ENCODE measurements at places on chromosomes 2 and 18.

GRCh38 chr2:181846399-181847197, 44.9 kb upstream of the ITPRID2 start:
- DNase-seq, result no peak

DNA sequence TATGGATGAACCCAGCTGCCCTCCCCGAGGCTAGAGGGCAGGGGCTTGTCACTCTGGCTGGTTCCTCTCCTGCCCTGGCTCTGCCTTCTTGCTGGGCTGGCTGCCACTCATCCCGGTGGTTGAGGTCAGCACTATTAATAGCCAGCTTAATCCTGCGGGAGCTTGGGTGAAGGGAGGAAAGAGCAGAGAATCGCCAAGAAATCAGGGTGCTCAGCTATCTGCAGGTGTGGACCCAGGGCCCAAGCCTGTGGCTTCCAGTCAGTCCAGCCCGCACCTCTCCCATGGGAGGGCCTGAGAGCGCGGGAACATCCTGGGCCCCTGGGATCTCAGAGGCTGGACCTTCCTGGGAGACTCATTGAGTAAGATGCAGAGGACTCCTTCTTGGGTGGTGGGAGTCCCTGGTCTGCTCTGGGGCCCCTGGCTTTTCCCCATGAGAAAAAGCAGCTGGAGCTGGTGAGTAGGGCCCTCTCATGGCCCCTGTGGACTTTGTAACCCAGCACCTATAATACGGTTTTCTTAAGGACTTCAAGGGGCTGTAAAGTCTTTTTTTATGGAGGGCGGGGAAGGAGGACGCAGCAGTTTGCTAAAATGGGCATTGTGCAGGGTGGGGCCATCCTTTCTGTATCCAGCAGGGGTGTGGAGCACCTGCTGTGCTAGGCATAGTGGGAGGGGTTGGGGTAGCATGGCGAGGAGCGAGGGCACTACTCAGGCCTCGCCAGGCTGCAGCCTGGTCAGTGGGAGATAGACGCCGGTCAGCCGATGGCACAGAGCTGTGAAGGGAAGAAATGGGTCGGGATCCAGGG, 27.4 kb upstream of the CNNM3 start:
- no peak for DNase-seq

GRCh38 chr2:64652231-64653108, 1.2 kb downstream of the SERTAD2 start:
- no peak for DNase-seq

- no peak for DNase-seq
These were observed 453.9 kb upstream of the FSIP2 start for GRCh38 chr2:185284696-185285095.

DNA sequence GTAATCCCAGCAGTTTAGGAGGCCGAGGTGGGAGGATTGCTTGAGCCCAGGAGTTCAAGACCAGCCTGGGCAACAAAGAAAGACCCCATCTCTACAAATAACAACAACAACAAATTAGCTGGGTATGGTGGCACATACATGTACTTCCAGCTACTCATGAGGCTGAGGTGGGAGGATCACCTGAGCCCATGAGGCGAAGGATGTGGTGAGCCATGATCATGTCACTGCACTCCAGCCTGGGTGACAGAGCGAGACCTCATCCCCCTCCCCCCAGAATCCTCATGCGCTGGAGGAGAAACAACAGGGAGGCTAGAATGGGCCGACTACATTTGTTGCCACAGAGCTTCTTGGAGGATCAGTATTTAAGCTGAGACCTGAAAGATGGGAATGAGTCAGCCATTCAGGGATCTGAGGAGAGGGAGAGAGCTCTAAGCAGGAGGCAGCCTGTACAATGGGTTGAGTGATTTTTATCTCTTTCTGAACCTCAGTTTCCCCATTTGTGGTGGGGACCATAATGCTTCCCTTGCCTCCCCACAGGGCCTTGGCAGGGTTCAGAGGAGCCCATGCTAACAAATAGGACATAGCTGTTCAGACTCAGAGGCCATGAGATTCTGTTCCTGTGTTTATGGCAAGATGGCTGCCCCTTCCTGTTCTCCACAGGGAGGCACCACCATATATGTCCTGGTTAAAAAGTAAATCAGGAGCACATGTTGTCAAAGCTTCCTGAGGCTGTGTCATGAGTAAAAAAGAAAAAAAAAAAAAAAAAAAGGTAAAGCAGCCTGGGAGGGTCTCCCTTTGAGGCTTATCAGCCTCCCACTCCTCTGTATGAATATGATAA, 131.4 kb upstream of the HAAO start:
- DNase-seq, result no peak

DNA sequence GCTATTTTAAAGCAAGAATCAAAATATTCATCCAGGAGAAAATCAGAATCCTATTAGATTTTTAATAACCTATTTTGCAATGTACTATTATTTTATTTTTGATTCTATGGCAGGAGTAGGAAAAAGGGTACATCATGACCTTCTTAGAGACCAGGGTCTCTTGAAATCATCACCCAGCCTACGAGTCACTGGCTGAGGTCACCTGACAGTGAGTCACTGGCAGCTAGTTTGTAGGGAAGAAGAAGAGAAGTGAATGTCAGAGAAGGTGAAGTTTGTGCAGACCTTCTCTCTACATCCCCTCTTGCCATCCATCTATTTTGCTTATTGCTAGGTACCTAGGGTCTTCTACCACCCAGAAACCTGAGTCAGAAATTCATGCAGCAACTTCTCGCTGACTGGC, 144.2 kb downstream of the ALK start:
- DNase-seq, result no peak

DNA sequence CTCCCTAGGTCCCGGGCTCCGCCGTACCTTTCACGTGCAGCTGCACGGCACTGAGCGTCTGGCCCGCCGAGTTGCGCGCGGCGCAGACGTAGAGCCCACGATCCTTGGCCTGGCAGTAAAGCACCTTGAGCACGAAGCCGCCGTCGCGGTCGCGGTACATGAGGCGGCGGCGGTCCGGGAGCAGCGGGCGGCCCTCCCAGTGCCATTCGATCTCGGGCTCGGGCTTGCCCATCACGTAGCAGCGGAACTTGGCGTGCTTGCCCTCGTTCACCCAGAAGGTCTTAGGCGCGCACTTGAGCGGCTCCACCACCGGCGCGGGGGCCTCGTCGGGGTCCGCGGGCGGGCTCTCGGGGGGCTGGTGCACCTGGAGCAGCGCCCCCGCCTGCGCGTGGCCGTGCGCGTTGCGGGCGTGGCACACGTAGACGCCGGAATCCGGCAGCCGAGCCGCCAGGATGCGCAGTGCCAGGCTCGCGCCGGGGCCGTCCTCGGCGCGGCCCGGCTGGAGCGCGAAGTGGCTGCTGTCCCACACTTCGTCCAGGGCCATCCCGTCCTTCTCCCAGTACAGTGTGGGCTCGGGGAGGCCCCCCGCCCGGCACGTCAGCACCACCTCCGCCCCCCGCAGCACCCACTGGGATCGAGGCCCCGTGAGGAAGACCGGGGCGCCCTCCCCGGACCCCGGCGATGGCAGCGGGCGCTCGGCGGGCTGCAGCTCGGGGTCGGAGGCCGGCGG, 980 bp downstream of the OBSL1 start:
- DNase-seq, result no peak

DNA sequence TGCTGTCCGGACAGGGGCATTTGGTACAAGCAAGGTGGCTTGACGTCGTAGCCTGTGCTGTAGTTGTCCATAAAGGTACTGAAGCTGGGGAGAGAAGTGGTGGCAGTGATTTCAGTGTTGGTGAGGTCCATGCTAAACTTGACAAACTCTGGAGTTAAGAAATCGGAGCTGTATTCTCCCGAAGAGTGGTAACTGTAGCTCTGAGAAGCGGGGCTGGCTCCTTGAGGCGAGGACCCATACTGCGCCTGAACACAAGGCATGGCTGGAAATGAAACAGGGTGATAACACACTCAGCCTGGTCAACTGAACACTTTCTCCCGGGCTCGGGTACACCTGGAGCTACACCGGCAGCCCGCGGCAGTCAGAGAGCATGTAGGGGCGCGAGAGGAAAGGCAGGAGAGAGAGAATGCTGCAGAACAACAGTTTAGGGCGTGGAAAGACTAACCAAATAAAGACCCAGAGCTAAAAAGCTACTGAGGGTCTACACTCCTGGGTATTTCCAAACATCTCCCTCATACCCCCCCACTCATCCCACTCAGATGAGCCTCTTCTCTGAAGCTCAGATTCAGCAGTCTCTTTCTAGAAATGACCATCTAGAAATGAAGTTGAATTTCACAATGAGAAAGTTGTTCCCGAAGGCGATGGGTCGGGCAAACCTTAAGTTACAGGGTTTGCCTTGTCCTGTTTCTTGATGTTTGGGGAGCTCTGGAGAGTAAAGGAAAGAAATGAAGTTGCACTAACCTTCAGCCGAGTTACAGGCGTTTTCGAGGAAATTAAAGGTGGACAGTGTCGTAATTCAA, 2.4 kb downstream of the NR4A2 start:
- DNase-seq, result no peak

- no peak for DNase-seq
These were observed 20.3 kb downstream of the SPOPL start for GRCh38 chr2:138521821-138522220.

DNA sequence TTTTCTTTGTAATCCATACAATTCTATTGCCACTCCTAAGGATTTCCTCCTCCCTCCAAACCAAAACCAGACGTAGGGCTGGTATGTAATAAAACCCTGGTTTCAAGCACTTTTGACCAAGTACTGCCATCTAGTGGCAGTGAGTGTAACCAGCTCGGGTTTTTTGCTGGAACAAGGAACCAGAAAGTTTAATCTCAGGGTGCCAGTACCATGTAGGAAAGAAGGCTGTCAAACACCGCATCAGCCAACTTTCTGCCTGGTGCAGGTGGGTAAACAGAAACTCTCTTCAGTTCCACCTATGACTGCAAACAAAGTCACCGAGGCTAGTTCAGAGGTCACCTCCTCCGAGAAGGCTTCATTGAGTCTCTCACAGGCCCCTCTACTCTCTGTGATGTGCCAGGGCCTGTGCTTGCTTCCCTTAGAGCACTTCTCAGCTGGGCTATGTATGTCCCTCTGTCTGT, 10.2 kb upstream of the THNSL2 start:
- peak; percentile 16 for DNase-seq

GRCh38 chr2:47336259-47337238, 66.4 kb upstream of the MSH2 start:
- DNase-seq, result no peak

- DNase-seq, result no peak
These were observed 143.4 kb downstream of the COL6A3 start for GRCh38 chr2:237270520-237270919.

- no peak for DNase-seq
These were observed 39.6 kb upstream of the CCDC88A start for GRCh38 chr2:55459279-55459678.

- no peak for DNase-seq
These were observed 114.0 kb upstream of the SLC35G4 start for GRCh38 chr18:11495441-11495840.

DNA sequence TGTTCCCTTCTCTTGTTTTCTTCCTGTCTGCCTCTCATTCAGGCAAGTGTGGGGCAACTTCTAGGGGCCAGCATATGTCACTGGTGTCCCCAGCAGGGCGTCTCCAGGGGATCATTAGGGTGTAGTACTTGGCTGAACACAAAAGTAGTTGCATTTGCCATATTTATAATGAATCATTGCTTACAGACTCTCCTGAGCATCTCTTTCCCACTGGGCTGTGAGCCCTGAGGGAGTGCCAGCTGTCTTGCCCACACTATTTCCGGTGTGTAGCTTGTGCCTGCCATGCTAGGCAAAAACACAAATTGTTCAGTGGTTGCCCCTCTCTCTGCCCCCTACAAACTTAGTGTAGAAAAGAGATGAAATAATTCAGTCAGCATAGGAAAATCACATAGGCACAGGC, 40.8 kb upstream of the SCLY start:
- no peak for DNase-seq

DNA sequence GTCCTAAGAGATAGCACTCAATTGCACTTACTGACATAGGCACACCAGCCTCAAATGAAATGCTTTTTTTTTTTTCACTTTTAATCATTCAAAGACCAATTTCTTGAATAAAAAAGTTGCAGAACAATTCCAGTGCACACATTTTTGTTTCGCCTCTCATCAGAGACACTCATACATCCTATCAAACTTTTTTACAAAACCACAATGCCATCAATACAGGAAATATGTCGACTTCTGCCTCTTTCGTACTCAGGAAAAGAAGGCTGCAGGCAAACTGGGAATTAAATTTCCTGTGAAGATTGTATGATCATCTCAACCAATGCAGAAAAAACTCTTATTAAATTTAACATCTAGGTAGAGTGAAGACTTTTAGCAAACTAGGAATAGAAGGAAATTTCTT, 112.4 kb downstream of the DNER start:
- DNase-seq, result no peak

DNA sequence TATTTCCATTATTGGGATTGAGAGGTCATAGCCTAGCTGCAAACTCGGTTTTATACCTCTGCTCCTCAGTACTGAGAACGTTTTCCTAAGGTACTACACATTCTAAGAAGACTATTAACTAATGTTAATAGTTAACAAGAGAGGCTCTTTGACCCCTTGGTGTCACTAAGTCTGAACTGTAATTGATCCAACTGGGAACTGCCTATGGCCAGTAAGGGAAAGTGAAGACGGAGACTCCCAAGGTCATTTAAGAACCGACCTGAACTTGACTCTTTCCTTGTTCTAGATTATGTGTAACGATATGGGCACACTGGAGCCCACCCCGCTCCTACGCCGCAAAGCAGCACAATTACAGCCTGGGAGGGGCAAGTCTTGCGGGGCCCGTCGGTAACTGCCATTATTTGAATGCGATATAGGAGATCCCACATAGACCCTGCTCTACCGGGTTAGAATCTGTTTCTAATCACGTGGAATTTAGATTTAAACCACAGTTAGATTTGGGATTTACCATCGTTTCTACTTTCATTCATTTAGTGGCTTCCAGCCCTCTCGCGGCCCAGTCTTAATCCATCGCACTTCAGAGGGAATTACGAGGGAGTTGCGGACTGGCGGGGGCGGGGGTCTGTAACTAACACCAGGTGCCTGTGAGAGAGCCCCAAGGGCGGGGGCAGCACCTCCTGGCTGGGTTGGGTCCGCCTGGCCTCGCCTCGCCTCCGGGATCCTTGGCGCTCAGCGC, 84.1 kb upstream of the EPB41L3 start:
- no peak for DNase-seq

DNA sequence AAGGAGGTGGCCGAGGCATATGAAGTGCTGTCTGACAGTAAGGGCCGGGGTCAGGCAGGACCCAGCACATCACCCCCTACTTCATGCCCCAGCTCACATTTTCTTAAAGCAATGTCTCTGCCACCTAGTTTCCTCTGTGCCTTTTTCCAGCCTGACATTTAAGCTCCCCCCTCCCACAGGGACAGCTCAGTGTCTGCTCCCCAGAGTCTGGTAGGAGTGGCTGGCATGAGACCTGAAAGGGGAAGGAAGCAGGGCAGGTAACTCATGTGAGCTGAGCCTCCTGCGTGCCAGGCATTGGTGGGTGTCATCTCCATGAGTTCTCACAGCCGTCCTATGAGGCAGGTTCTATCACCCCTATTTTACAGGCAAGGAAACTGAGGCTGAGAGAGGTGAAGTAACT, 1.5 kb downstream of the DNAJB2 start:
- DNase-seq, result no peak

Data from stimulated activated CD4-positive, alpha-beta T cell treated with anti-CD3 and anti-CD28 coated beads, TNF-alpha, amount 100 ng/mL, for 1 hour (primary cell).